DMS153 (cell line): ENCODE measurements at places on chromosomes 16 and 17.

DNA sequence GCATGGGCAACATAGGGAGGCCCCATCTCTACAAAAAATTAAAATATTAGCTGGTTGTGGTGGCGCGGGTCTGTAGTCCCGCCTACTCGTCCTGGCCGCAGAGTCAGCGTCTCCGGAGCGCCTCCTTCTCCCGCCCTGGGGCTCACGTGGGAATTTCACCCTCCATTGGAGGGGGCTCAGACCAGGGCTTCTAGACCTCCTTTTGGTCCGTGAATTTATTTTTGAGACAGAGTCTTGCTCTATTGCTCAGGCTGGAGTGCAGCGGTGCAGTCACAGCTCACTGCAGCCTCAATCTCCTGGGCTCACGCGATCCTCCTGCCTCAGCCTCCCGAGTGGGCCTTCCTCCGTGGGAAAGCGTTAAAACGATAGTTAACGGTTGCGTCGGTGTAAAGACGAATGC, 394 bp upstream of the NME4 start:
- DNase-seq = no peak

DNA sequence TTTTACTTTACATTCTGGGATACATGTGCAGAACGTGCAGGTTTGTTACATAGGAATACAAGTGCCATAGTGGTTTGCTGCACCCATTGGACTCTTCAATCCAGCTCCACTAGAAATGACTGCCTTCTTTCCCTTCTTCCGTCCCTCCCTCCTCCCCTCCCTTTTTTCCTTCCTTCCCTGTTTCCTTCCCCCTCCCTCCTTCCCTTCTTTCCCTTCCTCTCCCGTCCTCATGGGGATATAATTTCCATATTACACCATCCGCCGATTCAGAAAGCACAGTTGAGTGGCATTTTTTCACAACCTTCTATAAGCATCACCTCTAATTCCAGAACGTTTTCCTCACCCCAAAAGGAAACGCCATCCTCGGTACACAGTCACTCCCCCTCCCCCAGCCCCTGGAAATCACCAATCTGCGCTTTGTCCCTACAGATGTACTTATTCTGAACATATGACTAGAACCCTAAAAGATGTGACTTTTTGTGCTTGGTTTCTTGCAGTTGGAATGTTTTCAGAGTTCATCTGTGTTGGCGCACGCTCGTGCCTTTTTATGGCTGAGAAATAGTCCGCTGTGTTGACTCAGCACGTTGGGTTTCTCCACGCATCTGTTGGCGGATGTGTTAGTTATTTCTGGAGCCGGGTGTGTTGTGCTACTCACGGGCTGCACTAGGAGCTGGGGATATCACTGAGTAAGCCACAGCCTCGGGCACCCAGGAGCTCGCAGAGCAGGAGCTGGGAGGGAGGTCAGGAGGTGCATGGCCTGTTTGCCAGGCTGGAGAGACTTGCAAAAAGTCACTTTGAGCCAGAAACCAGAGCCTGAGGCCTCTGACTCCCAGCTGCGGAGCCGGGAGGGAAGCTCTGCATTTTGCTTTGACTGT, 336.4 kb downstream of the SEC14L1 start:
- no peak for DNase-seq

- no peak for DNase-seq
Observed at GRCh38 chr17:42901535-42902229, 1.1 kb downstream of the G6PC1 start.

DNA sequence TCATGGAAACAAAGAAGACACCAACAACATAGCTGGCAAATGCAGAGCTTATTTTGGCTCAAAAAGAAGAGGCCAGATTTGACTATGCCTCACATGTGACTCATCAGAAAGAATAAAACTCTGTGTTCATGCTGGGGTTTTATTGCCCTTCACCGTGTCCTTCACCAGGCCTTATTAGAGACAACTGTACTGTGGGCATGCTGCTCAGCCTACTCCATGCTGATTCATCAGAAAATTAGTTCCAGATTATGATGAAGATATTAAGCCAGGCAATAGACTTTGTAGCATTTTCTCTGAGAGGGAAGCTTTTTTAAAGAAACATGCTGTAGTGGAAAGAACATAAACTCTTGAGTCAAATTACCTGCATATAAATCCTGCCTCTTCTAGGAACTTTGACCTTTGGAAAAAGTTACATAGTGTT, 89.8 kb downstream of the CYB561 start:
- DNase-seq = no peak

DNA sequence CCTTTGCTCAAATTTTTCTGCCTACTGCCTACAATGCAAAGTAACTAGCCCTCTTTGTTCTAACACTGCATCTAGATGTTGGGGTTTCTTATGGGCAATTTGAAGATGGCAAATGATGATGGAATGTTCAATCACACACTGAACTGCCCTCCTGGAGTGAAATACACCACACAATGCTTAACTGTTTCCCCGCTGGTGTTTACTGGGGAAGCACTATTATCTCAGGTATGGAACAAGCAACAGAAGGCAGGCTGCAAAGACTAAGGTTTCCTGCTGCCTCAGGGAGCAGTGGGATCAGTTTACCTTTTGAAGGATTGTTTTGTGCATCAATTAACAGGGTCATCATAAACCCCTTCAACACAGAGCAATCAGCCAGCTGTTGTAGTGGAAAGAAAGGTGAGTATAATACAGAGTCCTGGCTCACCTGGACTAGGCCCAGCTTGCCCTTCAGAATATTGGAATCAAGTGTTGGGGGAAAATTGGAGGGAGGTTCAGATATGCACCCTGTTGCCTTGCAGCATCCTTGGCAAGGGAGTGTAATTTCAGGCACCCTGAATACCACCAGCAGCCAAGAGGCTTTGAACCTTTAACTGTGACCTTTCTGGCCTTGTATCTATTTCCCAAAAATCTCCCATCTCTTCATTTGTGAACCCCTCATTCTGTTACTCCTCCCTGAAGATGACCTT, 105.4 kb upstream of the CDH11 start:
- no peak for DNase-seq

DNA sequence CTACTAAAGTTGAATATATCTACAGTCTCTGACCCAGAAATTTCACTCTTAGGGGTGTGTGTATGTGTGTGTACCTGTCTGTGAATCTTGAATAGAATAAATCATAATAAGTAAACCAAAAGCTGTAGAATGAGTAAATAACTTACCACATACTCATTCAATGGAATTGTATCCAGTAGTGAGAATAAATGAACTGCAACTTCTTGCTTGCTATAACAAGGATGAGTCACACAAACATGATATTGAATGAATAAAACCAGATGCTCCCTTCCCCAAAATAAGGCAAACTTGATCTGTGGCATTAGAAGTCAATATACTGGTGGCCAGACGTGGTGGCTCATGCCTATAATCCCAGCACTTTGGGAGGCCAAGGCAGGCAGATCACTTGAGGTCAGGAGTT, 259.8 kb upstream of the MON1B start:
- DNase-seq = no peak
